Left renal cortex interstitium (tissue), 4 donors: ENCODE measurements at places on chromosomes 1 and 21.

DNA sequence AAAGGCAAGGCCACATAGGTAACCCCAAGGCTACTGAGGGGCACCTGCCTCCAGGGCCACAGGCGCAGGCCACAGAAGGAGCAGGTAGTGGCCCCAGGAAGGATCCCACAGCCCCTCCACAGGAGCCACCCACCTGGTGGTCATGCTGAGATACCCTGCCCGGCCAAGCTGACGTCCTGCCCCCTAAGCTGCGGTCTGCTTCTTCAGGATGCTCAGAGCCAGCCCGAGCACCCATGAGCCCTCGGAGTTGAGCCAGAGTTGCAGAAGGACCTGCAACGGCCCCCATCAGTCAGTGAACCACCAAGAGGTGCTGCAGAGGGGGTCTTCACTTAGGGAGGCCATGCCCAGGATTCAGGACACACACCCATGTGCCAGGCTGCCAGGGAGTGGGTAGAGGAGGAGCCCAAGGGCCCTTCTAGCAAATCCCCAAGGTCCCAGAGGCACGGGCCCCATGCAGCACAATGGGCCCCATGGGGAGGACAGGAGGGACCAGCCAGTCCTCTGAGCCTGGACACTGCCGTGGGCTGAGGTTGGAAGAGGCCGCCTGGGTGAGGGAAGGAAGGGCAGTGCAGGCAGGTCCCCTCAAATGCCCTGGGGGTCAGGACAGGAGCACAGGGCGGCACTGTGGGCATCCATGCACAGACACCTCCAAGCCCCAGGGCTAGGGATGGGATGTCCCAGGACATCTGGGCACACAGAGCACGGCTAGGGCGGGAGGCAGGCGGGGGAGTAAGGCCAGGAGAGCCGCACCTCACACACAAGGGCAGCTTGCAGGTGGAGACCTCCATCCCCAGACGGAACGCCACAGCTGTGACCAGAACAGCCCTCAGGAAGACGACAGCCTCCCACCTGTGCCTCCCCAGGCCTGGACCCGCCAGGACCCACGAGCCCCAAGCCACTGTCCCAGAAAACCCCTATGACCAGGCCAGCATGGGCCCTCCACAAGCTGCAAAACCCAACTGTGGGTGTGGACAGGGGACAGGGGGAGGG is 20.5 kb downstream of the WNT9A start:
- no peak for DNase-seq

DNA sequence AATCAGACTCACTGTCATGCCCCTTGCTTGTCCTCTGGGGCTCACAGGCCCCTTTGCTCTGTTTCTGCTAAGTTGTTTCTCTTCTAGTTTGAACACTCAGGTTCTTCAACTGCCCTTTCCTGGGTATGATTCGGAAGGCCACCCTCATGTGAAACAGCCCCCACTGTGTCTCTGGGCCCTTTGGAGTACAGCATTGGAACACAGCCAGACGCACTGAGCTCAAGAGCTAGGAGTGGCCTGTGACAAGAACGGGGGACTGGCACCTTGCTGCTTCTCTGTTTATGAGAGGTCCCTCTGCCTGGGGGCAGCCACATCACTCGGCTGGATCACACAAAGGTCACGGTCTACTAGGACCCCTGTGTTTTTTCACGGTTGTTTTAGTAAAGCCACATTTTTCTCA is 114.4 kb upstream of the ZC3H12A start:
- DNase-seq, result no peak

DNA sequence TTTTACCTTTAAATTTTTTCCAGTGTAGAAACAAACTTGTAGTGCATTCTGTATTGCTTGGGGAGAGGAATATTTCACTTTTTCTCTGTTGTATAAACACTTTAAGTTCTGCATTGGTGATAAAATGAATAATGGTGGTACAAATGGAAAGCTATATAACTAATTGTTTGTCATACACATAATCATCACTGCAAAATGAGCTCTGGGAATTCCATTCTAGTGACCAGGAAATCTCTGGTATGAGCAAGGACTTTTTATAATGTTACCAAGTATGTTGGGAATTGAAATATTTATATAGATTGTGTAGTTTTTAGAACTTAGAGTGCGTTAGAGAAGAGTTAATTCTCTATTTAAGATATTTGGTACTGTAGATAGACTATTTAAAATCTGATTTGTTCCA is 5.0 kb upstream of the FMN2 start:
- DNase-seq, result no peak

DNA sequence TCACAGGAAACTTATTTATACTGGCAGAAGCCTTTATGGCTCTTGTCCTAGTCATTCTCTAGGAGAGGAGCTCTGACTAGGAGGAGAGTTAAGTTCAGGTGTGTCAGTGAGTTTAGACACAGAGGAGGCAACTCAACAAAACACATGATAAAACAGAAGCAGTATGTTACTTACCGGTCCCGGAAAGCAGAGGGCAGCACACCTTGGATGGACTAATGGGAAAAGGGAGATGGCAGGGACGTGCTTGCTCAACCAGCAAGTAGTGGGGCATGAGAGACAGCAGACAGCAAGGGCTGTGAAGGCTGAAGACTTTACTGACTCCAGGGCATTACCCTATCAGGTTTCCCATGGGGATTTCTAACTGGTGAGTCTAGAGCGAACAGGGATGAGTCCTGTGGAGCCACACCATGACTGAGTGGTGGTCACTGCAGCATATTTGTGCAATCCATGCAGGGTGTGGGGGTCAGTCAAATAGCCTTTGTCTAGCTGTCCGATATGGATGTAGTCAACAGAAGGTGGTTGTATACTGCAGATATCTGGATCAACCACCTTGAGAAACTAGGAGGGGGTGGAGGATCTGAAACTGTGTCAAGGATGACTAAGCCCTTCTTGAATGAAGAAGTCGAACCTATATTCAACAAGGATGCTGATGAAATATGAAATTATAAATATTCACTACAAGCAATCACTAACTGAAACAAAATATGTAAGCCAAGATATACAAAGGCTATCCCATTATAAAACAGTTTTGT is 596.3 kb upstream of the CHRM3 start:
- no peak for DNase-seq
